ENCODE measurements at places on chromosomes 6 and 20.

DNA sequence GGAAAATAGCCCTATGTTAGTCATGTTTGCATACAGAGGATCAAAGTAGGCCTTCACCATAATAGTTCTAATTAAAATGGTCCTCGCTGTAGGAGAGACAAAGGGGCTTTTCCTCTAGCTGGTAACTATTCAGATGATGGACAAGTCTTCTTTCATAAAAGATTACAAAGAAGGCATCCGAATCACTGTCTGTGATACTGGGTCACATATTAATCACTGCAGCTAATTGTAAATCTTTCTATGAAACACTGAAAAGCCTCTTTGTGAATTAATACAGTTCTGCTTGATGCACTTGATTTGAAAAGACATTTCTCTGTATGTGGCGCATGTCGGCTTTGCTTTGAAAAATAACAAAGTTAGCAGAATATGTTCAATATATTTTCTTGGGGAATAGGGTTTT, 520.8 kb downstream of the KIF16B start:
- DNase-seq = no peak

DNA sequence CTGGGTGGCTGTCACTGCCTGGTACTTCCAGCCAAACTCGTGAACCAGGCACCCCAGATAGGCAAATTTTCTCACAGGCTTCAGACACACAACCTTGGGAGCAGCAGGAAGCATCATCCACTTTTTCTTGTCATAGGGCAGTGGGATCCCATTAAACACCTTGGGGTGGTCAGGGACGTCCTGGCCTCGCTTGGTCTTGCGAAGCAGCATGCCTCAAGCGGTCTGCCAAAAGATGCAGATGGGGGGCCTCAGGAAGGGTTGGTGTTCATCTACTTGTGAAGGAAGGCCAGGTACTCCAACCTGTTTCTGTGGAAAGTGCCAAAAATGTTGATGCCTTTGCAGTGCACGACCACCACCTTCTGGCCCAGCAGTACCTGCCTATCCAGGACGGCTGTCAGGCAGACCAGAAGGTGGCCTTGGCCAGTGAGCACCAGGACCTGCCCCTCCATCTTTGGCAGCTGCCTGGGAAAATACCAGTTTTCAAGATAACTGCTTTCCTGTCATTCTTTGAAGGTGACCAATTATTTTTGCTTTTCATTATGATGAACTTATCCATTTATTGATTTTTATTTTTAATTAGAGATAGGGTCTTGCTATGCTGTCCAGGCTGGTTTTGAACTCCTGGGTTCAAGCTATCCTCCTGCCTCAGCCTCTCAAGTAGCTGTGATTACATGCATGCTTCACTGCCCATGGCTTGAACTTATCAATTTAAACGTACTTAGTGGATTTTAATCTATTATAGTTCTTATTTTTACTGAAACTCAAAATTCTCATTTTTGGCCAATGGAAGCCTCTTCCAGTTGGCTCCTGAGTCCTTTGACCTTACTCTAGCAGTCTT, 80.1 kb downstream of the MAN1A1 start:
- DNase-seq = no peak

DNA sequence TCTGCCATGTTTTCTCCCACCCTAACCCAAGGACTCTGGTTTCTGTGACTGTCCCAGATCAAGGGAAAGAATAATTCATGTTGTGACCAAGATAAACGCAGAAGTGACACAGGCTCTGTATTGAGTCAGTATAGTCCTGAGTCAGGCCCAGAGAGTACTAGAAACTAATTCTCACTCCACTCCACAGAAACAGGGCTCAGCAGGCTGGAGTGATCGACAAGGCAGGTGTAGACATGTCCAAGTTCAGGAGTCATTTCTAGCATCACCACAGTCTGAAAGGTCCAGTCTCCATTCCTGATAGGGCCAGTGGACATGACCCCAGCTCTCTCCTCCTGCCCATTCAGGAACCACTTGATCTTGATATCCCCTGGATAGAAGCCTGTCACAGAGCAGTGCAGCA, 2.7 kb downstream of the HLA-DOB start:
- no peak for DNase-seq

- DNase-seq = no peak
These were observed 128.9 kb downstream of the TMEM200A start for GRCh38 chr6:130494729-130495128.

GRCh38 chr6:12537389-12537788, 179.2 kb upstream of the PHACTR1 start:
- no peak for DNase-seq

DNA sequence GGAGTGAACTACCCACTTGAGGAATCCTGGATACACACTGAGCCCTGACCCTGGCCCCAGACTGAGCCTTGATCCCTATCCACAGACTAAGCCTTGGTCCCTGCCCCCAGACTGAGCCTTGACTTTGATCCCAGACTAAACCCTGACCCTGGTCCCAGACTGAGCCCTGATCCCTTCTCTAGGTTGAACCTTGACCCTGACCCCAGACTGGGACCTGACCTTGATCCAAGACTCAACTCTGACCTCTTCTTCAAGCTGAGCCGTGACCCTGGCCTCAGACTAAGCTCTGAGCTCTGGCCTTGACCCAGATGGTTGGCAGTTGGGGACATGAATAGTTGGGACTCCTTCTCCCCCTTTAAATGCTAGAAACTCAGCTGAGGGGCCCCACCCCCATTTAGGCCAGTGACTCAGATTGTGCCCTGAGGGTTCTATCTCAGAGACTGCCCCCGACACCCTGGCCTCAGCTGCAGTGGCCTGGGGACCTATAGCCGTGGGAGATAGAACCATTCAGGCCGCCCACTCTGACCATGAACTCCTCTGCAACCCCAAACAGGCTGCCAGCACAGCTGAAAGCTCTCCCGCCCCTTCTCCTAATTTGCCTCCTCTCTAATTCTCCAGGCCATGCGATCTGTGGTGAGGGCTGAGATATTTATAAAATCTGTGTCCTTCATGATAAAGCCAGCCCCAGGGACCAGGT, 84.7 kb downstream of the DLGAP4 start:
- no peak for DNase-seq

DNA sequence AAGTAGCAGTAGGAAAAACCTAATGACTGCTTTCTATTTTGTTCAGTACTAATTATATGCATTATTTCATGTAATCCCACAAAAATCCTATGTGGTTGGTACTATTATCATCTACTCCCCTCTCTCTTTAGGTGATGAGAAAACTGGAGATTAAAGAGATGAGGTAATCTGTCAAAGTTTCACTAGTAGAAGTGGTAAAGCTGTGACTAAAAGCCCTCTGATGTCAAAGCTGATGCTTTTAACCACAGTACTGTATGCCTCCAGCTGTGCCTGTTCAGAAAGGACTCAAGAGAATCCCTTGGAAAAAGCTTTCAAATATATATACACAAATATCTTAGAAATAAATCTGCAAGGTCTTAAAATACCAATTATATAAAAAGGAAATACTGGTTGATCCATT, 38.0 kb downstream of the PHIP start:
- DNase-seq = no peak

- no peak for DNase-seq
These were observed 48.6 kb downstream of the TOMM6 start for GRCh38 chr6:41836022-41836659.

DNA sequence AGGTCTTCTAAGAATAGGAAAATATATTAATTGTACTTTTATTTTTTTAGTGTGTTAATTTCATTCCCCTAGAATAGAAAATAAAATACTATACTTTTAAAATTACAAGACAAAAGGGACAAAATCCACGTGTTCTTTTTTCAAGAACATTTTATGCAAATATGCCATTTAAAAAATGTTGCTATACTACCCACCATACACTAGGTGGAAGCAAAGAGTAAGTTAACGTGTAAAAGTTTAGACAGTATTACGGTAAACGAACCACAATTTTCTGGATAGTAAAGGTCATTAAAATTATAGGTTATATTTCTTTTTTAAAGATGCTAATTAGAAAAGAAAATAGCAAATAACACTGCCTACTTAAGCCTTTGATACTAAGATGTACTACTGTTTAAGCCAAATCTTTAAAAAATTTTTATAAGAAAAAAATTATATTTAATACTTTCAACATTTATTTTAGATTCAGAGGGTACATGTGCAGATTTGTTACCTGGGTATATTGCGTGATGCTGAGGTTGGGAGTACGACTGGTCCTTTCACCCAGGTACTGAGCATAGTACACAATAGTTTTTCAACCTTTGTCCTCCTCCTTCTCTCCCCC, 287.6 kb downstream of the PHF3 start:
- no peak for DNase-seq

GRCh38 chr6:159468994-159469393, 224.0 kb downstream of the SOD2 start:
- no peak for DNase-seq

GRCh38 chr6:13554929-13555333, 19.5 kb upstream of the SIRT5 start:
- DNase-seq = no peak

- DNase-seq = no peak
These were observed 133.4 kb upstream of the FUT9 start for GRCh38 chr6:95882371-95882770.

DNA sequence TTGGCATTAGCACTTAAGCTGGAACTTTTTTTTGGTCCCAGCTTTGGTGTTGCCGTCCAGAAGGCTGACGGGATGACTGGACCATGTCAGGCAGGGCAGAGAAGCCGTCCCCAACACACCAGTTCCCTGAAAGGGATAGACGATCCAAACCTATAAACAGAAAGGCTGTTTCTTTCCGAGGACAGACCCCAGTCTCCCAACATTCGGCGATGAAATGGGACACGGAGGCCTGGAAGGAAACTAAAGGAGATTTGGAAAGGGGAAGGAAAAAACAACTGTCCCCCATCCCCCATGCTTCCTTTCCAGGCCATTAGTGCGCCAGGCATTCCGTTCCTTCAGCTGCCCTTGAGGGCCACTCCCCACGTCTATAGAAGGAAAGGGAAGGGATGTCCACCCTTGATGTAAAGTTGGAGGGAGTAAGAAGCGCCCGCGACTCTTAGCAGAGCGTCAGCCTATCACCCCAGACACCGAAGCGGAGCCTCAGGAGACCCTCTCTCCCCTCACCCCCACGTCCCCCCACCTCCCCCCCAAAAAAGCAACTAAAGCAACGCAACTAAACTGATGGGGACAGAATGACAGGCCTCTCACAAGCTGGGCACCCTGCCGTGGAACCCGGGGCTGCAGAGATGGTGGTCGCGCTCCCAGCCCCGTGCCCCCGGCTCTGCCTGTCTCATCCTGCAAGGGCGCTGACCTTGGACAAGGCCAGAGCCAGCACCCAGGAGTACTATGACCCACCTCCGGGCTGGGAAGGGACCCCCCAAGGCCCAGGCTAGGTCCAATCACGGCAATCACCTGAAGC, 638 bp downstream of the BLCAP start:
- no peak for DNase-seq

- peak; percentile 25 for DNase-seq
These were observed 71.7 kb downstream of the RCAN2 start for GRCh38 chr6:46419576-46420002.

- DNase-seq = no peak
These were observed 57.7 kb downstream of the PPP1R16B start for GRCh38 chr20:38863024-38863851.

DNA sequence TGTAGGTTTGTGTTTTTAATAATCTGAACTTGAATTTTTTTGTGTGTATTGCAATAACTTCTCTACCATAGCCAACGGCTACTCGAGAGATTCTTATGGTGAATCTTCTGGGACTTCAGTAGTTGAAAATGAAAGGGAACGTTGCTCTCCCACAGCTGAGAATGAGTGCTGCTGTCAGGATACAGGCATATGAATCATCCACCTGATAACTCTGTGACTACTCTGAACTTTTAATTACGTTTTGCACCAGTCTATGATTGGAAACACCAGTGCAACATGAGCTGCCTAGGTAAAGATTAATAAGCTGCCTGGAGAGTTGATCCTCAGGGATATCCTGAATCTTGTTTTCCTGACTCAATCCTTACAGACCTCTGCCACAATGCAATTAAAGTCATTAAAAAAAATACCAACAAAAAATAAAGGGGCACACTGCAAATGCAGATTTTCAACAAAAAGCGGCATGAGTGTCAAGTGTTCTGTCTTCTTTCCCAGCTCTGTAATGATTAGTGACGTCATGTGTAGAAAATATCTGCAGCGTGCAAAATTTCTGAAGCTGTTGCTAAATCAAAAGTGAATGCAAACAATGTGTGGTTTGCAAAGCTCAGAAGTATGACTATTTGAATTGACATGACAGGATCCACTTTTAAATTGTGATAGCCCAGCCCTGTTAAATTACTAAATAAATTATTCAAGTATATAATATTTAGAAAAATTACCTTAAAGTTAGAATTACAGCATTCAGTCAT, 432.2 kb downstream of the HTR1B start:
- DNase-seq = no peak

DNA sequence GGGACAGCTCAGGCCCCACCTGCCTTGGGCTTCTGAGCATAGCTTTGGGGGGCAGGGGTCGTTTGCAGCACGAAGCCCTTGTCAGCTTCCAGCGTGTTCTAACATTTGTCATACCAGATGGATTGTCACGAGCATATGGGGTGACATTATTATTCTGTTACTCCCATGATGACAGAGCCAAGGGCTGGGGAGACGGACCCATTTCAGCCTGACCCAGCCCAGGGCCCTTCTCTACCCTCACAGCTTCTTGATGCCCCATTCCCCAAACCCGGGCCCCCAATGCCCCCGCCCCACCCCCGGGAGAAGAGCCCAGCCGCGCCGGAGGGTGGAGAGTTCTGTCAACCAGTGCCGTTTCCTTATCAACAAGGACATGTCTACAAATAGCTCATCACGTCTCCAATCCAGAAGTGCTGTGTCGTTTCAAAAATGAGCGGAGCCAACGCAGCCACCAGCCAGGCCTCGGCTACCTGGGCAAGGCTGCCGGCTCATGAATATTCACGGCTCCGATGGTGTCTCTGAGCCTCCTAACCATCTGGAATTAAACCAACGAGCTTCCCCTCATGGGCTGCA, 9.6 kb upstream of the CHRNA4 start:
- no peak for DNase-seq

DNA sequence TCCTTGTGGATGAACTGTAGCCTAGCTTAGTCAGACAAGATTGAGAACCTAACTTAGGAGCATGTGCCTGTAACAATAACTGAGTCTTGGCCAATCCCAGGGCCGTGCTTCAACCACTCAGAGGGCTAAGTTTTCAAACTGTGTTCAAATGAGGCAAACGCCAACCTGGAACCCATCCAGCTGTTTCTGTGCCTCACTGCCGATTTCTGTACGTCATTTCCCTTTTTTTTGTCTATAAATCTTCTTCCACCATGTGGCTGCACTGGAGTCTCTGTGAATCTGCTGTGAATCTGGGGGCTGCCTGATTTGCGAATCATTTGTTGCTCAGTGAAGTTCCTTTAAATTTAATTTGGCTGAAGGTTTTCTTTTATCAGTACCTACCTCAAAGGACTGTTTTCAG, 115.0 kb upstream of the CHD6 start:
- no peak for DNase-seq

- DNase-seq = no peak
These were observed 507.2 kb upstream of the CHD6 start for GRCh38 chr20:42125426-42125825.

DNA sequence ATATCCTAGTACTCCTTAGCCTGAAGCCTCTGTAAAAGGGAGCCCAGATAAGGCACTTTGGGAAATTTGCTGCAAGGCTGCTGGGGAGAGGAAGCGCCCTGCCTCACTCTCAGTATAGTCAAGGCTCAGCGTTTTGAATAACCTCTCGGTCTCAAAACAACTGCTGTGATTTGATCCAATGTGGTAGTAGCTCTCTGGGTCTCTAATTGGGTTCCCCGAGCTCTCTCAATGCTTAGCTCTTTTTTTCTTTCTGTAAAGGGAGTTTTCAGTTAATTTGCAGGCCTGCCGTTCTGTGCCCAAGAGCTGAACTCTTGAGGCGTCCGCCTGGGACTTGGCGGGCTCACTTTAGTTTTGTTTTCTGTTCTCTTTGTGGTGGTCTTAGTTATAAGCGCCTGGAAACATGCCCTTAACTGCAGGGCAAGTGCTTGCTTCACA, 41.2 kb downstream of the ZHX3 start:
- peak; percentile 15 for DNase-seq
